H9 (cell line): ENCODE measurements at places on chromosomes 5 and 9. TPM values are rescaled to one million over a fixed set of nuclear protein-coding genes. Genes with fewer than 3 reads are reported as not detected.

DNA sequence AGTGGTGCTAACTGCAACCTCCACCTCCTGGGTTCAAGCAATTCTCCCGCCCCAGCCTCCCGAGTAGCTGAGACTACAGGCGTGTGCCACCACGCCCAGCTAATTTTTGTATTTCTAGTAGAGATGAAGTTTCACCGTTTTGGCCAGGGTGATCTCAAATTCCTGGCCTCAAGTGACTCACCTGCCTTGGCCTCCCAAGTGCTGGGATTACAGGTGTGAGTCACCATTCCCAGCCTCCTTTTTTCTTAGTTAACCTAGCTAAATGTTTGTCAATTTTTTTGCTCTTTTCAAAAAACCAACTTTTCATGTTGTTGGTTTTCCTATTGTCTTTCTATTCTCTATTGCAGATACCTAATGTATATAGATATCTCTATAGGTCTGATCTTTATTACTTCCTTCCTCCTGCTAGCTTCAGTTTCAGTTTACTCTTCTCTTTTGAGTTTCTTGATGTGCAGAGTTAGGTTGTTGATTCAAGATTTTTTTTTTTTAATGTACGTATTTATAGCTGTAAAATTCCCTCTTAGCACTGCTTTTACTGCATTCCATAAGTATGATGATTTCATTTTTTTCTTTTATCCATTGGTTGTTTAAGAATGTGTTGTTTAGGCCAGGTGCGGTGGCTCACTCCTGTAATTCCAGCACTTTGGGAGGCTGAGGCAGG lies 32.9 kb downstream of the FGD3 start:
- no peak for DNase-seq
- no peaks in the 10 kb centered on the region for H3K4me1 ChIP-seq
- H3K27me3 ChIP-seq: no peaks in the 10 kb centered on the region
- H3K4me3 ChIP-seq: no peak overlapping the region
- peaks cover 31% of the 10 kb centered on the region for H3K36me3 ChIP-seq
- H3K27ac ChIP-seq: no peak overlapping the region

- H3K36me3 ChIP-seq: peaks cover 11% of the 10 kb centered on the region
- H3K27ac ChIP-seq: no peak overlapping the region
- H3K4me1 ChIP-seq: peaks cover 14% of the 10 kb centered on the region; the same call in 1 of the 2 replicates
- no peak overlapping the region for H3K4me3 ChIP-seq
Observed at GRCh38 chr5:17399931-17400330, 98.1 kb upstream of the TAF11L2 start.

DNA sequence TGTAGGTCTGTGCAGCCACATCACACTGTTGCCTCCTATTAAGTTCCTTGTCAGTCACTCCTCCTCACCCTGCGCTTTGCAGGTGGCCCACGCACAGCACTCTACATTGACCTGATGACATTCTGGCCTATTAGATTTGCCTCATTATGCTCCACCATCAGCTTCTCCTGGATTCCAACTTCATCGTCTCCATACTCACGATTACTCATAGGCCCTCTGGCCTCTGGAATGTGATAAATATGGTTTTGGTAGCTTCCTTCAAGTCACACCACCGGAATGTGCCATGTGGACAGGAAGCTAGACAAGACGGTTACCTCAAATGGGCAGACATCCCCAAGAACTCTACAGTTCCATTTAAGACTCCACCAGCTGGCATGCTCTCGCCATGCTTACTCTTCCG lies 158.0 kb upstream of the LHFPL2 start:
- no peaks in the 10 kb centered on the region for H3K27me3 ChIP-seq
- no peak for DNase-seq
- no peaks in the 10 kb centered on the region for H3K4me1 ChIP-seq

DNA sequence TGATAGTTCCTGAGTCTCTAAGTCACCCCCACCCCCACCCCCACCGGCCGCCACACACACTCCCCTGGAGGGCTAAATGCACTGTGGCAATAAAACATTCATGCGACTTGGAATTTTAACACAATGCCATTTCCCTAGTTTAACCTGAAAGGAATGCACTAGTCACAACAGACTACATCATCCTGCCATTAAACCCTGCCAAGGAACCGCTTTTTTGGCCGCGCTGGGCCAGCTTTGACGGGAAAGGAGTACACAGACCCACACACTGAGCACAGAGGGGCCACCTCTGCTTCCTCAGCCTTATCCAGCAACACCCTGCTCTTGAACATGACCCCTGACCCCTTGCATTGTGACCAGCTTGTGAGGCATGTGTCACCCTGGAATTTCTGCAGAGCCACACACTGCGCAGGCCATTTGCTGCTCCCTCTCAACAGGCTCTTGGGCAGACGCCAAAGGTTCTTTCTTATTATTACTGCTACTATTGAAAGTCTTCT lies 165.3 kb downstream of the BNC2 start:
- no peaks in the 10 kb centered on the region for H3K36me3 ChIP-seq
- H3K27ac ChIP-seq: no peak overlapping the region
- peak overlapping the region; percentile 34; the same call in 1 of the 2 replicates for H3K4me3 ChIP-seq
- H3K27me3 ChIP-seq: no peaks in the 10 kb centered on the region
- peaks cover 5% of the 10 kb centered on the region; the same call in 1 of the 2 replicates for H3K4me1 ChIP-seq

- no peak for DNase-seq
- H3K27me3 ChIP-seq: no peaks in the 10 kb centered on the region
- H3K27ac ChIP-seq: no peak overlapping the region
- no peak overlapping the region for H3K4me3 ChIP-seq
- no peaks in the 10 kb centered on the region for H3K4me1 ChIP-seq
Observed at GRCh38 chr5:129717751-129718310, 30.1 kb upstream of the MINAR2 start.

GRCh38 chr5:83718195-83718825 lies 2.3 kb downstream of the HAPLN1 start:
- no peaks in the 10 kb centered on the region for H3K36me3 ChIP-seq
- H3K27ac ChIP-seq: no peak overlapping the region
- no peaks in the 10 kb centered on the region for H3K27me3 ChIP-seq
- H3K4me1 ChIP-seq: peaks cover 13% of the 10 kb centered on the region
- peak; percentile 50 for DNase-seq

The IL13 gene
- not detected in 2 replicates for total RNA-seq

The ANKRD18B gene
- total RNA-seq: 9.1 and 10.6 TPM in 2 replicates

The ECSCR gene
- 1.6 and 1.9 TPM in 2 replicates for total RNA-seq

The NEUROG1 gene
- total RNA-seq: not detected in 2 replicates

The SAPCD2 gene
- 29.8 and 30.0 TPM in 2 replicates for total RNA-seq

The LMX1B gene
- total RNA-seq: 0.70 and 0.85 TPM in 2 replicates

The OR2V1 gene
- total RNA-seq: not detected in 2 replicates

The LCN9 gene
- 0.52 and 0.72 TPM in 2 replicates for total RNA-seq
